GM12878 (cell line): ENCODE measurements at places on chromosomes 6 and 20. TPM values are rescaled to one million over a fixed set of nuclear protein-coding genes. Genes with fewer than 3 reads are reported as not detected.

- DNase-seq = no peak
Measured at GRCh38 chr6:161598896-161599295, 325.0 kb upstream of the AGPAT4 start.

- DNase-seq = no peak
Measured at GRCh38 chr20:36541227-36541767, at the start of gene MYL9. Gene MYL9, plus strand, starts transcription at chr20:36541519. Its CDS starts 3,366 bp downstream, at chr20:36544885.

Gene FAXC
- polyA plus RNA-seq = 0.19 TPM in 1 of 2 replicates, not detected in the other

DNA sequence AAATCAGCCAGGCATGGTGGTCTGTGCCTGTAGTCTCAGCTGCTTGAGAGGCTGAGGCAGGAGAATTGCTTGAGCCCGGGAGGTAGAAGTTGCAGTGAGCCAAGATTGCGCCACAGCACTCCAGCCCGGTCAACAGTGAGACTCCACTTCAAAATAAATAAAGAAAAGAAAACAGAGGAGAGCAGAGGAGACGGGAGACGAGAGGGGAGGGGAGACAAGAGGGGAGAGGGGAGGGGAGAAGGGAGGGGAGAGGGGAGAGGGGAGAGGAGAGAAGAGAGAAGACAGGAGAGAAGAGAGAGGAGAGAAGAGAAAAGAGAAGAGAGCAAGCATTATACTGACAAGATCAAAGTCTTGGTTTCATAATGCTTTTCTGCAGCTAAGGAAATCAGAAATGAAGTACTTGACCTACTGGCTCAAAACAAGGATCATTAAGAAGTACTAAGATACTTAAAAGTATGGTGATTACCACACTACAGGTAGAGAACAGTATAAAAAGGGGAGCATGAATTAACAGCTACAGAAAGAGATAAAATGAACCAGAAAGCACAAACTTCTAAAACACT is 30.5 kb downstream of the FAM8A1 start:
- DNase-seq = no peak

Gene GRIK2
- polyA plus RNA-seq = not detected in 2 replicates

DNA sequence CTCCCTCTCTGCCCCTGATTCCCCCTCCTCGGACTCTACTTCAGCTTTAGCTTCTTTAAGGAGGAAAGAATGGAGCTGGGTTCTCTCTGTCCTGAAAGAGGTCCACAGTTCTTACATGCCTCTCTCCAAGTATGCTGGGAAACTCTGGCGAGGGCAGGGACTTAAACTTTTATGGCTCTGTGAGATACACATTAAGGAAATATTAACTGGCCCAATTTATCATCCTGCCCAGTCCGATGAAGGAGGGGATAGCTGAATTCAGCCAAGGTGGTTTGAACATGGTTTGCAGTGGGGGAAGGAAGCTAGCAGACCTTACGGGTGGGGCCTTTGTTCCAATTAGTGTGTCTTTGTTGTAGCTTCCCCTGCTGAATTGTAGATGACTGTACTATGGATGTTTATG is 121.7 kb downstream of the EYA4 start:
- no peak for DNase-seq

Gene NFATC2
- polyA plus RNA-seq = 6.9 and 7.7 TPM in 2 replicates

DNA sequence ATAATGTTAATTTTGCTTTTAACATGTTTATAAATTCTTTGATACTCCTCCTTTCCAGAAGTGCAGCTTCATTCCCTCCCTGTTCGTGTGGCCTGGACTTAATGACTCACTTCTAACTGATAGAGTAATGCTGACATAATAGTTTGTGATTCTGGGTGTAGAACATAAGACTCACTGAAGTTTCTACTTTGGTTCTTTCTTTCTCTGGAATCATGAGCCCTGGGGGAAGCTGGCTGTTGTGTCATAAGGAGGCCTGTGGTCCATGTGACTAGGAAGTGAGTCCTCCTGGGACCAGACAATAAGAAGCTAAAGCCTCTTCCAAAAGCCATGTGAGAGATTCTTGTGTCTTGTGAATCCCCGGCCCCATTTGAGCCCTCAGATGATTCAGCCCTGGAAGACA is 30.5 kb upstream of the HLA-G start:
- DNase-seq = no peak

- DNase-seq = no peak
Measured at GRCh38 chr6:158026901-158027589, 45.4 kb downstream of the SYNJ2 start.

DNA sequence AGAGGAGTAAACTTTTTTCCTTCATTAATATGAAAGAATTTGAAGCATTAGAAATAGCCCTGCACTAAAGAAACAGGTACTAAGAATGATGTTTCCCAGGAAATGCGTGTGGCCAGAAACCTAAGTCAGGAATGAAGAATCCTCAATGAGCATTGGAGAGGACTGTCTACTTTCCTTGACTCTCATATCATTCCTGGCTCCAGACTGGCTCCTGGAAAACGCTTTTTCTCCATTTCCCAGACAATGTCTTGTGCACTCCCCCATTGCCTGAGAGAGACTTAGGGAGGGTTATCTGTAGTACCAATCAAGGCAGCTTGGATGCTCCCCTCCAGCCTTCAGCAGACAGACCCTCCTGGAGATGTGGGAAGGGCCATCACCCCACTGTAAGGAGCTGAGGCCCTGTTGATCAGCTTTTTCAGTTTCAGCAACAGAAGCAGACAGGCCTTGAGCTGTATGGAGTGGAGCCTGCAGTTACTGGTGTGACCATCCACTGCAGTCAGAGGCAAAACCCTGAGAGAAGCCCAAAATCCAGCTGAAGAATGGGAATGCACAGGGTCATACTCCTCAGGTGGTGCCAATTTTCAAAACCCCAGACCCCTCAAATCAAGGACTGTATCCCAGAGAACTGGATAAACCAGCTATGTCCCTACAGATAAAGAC is 127.3 kb upstream of the NT5E start:
- no peak for DNase-seq

- DNase-seq = no peak
Measured at GRCh38 chr6:56327946-56328727, 80.8 kb upstream of the COL21A1 start.

GRCh38 chr6:125154761-125155135 is 1.2 kb downstream of the TPD52L1 start:
- no peak for DNase-seq

Gene ARFGEF3
- 0.03 TPM in 1 of 2 replicates, not detected in the other for polyA plus RNA-seq

DNA sequence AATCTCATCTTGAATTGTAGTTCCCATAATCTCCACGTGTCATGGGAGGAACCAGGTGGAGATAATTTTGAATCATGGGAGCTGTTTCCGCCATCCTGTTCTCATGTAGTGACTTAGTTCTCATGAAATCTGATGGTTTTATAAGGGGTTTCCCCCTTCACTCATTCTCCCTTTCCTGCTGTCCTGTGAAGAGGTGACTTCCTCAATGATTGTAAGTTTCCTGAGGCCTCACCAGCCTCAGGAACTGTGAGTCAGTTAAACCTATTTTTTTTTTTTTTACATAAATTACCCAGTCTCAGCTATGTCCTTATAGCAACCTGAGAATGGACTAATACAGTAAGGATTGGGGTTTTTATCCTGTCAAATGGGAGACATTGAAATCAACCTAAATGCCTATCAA is 328.3 kb downstream of the TBC1D32 start:
- DNase-seq = no peak

DNA sequence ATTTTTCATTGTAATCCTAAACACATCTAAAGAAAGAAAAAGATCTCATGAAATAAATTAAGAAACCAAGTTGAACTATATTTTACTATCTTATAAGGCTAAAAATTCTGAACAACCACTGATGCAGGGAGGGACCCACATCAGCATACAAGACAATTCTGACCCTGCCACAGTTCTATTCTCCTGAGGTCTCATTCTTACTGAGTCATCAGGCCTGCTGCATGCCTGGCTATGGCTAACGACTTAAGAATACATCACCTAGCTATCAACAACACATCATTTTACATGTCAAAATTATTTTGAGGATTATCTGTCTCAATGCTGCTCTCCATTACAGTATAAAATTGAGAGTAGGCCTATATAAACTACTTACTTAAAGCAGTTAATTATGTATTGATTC is 52.9 kb downstream of the FBXL4 start:
- no peak for DNase-seq
